Inflammatory macrophage treated with lipopolysaccharide for 1 hour (primary cell): ENCODE measurements at places on chromosomes 2 and 18.

GRCh38 chr2:239669899-239670460 is 269.2 kb upstream of the HDAC4 start:
- DNase-seq: no peak

DNA sequence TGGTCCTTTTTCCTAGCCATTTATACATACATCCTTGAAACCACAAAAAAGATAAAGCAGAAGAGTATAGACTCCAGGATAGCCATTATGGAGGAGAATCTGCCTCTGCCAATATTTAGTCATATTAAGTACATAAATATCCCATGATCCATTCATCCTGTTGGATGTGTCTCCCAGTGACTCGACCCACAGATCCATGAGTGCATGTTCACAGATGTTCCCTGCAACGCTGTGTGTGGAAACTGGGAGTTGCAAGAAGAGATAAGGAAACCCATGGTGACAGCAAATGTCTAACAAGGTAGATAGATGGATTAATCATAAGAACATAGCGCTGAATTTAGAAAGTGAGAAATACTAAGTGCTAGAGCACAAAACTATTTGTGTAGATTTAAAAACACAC is 34.5 kb downstream of the STK39 start:
- no peak for DNase-seq

GRCh38 chr2:177772529-177772928 is 300.0 kb downstream of the PDE11A start:
- peak; percentile 31 for DNase-seq

DNA sequence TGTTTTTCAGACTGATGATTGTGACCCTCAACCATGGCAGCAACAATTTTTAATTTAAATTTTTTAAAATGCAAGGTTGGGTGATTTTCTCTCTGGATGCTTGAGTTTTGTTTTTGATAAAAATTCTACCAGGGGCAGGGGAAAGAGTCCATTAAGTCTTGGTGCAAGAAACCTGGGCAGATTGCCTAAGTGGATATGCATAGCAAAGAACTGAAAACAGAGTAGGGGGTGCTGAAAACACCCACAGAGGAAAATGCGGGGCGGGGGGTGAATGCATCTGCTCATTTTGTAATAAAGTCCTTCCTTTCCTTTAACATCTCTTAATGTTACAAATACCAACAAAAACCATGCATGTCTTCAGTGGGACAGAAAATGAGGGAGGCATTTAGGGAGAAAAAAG is 138.0 kb downstream of the NEDD4L start:
- no peak for DNase-seq

DNA sequence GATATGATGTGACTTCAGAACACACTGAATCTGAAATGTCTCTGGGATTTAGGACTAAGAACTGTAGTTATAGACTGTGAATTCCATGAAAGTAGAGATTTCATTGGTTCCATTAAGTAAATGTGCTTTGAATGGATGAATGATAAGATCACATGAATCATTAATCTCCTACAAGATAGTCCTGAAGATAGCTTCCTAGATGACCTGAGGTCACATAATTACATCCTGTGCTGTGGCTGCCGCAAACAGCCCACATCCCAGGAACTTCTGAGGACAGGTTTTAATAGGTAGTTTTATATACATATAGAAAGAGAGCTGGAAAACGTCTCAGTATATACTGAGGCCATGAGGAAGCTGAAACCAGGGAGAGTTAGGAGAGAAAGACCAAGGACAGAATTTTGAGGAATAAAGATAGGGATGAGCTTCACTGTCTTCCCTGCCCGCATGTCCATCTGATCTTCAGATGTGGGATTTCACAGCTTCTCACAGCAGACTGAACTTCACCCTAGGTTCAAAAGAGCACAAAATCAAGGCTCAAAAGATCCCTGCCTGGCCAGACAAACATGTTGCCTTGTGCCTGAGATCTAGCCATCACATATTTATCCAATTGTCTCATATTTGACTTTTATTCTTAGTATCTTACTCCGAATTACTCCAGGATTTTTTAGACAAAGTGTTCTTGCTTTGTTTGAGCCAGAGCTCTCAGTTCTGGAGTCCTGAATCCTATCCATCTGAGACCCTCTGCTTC is 188.2 kb downstream of the IRS1 start:
- no peak for DNase-seq

DNA sequence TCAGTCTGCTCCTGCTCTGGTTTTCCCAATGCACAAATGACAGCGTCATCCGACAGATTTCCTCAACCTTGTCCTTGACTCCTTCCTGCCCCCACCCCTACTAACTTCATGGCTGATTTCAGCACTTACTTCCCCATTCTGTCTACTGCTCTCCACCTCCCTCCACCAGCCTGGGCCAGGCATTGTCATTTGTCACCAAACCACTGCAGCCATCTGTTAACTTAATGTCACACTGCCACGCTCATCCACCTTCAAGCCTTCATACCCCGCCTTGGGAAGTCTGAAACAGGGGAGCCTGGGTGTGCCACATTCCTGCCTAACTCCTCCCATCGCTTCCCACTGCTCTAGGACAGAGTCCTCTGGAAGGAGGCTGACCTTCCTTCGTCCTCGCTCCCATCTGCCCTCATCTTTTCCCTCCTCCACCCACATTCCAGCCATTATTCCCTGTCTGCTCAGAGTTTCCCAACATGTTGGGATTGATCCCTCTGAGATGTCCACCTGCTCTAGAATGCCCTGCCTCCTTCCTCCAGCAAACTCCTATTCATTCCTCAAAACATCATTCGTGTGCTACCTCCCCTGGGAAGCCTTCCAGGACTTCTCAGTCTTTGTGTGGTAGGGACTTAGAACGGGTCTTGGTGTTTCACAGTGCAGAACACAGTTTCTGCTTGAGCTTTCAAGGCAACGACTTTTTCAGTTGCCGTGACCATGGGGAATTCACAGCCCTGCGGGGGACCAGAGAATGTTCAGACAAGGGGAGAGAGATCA is 42.2 kb upstream of the SMAD7 start:
- peak; percentile 89 for DNase-seq

DNA sequence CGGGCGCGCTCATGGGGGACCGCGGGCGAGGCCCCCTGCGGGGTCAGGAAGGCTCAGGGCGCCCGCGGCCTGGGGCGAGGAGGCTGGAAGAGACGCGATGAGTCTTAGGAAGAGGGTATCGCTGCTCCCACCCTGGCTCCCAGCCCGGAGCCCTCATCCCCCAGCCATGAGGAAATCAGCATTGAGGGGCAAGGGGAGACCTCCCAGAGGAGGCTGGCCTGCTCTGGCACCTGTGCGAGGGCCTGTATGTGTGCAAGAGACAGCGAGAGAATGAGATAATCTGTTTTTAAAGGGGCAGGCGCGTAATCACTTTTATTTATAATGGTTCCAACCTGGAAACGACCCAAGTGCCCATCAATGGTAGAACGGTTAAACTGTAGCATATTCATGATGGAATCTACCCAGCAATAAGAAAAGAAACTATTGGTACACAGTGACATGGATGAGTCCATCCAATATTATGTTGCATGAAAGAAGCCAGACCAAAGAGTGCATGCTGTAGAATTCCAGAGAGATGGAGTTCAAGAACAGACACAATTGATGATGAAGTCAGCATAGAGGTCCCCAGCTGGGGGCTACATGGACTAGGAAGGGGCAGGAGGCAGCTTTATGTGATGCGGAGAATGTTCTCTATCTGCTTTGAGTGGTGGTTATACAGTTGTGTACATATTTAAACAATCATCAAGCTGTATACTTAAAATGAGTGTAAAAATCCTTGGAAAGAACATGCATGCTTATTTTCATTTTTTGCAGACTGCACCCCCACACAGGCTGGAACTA is 14.4 kb downstream of the FBXO41 start:
- no peak for DNase-seq

DNA sequence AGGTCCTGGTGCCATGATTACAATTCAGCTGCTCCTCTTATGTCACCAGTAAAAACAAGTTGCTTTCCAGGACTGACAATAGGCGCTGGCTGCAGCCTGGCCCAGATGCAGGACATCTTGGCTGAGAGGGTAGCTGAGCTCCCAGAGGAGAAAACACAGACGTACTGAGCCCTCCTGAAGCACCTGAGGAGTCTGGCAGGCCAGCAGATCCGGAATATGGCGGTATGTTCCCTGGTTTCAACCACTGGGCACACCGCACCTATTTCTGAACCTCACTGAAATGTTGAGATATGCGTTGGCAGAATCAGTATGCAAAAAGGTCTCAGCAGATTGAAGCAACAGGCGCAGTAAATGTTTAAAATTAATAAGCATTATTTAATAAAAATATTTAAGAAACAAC is 73.1 kb upstream of the BZW1 start:
- no peak for DNase-seq

DNA sequence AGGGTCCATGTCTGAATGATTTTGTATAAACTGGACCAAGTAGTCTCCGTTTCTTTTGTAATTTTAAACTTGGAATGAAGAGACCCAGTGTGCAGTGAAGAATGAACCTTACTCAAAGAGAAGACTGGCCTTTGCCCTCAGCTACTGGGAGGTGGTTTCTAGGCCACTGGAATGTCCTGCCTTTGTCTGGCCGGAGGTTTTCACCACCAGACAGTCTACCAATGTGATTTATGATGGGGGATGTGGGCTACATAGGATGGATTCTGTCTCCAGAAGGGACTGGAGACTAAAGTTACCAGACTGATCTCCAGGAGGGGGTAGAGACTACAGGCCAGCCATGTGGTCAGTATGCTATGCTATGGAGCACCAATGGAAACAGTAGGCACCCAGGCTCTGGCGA is 42.8 kb upstream of the RAB31 start:
- no peak for DNase-seq

- DNase-seq: no peak
These were observed 68.5 kb downstream of the SPIRE1 start for GRCh38 chr18:12589448-12589847.

GRCh38 chr2:74584088-74584645 is 29.6 kb downstream of the DOK1 start:
- DNase-seq: no peak

DNA sequence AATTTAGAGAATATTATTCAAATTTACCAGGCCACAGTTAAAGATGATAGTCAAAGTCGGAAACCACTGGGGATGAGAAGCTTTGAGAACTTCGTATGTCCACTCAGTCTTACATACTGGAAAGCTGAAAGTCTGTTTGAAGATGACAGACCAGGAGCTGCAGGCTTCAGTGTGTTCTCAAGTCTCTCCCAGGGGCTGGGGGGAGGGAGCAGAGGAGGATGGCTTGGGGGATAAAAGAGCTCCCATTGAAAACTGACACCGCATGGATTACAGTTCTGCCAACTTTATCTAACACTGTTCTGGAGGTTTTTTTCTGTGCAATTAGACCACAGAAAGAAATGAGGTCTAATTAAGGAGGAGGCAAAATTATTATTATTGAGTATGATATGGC is 170.5 kb upstream of the ALKAL2 start:
- DNase-seq: no peak

- no peak for DNase-seq
These were observed 87.4 kb downstream of the MYT1L start for GRCh38 chr2:2243666-2244065.

DNA sequence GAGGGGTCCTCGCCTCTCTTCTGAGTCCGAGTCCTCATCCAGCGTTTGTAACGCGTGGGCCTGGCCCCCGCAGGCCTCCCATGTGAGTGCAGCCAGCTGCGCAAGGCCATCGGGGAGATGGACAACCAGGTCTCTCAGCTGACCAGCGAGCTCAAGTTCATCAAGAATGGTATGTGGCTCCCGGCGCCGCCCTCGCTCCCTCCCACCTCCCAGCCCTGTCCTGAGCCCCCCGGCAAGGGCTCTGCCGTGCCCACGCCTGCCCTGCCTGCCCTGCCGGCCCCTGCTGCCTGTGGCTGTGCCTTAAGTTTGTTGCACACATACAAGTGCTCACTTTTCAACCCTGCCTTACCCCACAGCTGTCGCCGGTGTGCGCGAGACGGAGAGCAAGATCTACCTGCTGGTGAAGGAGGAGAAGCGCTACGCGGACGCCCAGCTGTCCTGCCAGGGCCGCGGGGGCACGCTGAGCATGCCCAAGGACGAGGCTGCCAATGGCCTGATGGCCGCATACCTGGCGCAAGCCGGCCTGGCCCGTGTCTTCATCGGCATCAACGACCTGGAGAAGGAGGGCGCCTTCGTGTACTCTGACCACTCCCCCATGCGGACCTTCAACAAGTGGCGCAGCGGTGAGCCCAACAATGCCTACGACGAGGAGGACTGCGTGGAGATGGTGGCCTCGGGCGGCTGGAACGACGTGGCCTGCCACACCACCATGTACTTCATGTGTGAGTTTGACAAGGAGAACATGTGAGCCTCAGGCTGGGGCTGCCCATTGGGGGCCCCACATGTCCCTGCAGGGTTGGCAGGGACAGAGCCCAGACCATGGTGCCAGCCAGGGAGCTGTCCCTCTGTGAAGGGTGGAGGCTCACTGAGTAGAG is 14.4 kb upstream of the ALLC start:
- DNase-seq: no peak

GRCh38 chr2:226788064-226788463 is 11.6 kb downstream of the IRS1 start:
- no peak for DNase-seq

GRCh38 chr2:238847841-238848690 is at the start of gene TWIST2:
TSS of gene TWIST2 (plus strand) at chr2:238848085. CDS start at chr2:238848216, 131 bp downstream.
- DNase-seq: peak; percentile 67

DNA sequence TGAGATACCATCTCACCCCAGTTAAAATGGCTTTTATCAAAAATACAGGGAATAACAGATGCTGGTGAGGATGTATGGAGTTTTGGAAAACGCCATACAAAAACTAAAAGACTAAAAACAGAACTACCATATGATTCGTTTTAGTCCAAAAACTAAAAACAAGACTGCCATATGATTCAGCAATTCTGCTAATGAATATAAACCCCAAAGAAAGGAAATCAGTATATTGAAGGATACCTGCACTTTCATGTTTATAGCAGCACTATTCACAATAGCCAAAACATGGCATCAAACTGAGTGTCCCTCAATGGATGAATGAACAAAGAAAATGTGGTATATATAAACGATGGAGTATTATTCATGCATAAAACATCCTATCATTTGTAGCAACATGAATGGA is 224.4 kb upstream of the MC4R start:
- no peak for DNase-seq

GRCh38 chr2:136242687-136243277 is 124.8 kb upstream of the CXCR4 start:
- DNase-seq: no peak

DNA sequence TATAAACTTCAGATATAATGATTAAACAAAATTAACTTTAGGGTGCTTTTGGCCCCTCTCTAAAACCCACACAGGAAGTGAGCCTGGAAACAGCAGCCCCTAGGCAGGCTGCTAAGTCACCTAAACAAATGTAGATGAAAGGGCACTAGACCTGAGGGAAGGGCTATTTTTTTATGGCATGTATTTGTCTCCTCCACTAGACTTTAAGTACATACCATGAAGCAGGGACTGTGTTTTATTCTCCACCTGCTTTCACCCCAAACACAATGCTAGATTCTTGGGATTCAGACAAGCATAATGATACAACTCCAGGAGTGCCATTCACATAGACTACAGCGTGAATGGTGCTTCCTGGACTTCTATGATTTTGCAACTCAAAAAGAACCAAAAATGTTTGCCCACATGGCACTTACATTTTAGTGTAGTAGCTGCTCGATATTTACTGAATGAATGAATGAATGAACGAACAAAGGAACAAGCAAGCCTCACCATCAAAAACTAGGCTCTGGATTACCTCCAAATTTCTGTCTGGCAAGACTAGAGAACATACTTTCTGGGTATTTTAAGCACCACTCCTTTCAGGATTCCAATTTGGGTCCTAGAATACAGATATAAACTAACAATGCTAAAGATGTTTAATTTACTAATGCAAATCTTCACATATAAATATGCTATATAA is 10.1 kb downstream of the ATAD2B start:
- DNase-seq: no peak
